Stimulated activated CD8-positive, alpha-beta memory T cell treated with anti-CD3 and anti-CD28 coated beads, Interleukin-2, amount 100 ng/mL, for 48 hours (primary cell): ENCODE measurements at places on chromosomes 16 and 17.

DNA sequence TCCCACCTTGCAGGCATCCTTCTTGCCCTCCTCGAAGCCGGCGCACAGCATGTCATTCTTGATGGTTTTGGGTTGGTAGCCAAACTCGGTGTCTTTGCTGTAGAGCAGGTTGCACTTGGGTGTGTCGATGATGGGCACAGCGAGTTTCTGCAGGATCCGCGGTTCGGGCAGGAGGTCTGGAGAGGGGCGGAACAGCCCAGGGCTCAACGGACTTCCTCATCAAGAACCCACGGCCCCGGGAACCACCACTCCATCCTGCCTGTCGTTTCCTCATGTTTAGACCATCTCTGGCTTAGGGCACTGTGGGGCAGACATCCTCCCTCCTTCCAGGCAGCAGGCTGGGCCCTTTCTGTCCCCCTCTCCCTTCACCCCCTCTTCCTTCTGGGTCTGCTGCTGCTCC, 6.5 kb downstream of the PRSS27 start:
- DNase-seq = no peak

DNA sequence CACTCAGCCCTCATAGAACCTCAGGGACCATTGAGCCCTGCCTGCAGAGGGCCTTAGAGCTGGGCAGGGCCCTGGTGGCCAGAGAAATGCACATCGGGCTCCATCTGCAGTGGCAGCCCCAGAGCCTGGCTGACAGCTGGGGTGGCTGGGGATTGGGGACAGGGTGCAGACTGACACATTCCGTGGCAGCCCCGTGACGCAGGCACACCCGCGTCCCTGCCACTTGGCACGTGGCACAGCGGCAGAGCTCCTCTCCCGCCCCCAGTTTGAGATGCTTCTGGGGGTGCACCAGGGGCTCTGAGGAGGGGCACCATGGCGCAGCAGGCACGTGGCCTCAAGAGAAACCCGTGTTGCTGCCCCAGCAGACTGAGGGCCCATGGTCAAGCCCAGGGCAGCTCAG, 2.2 kb downstream of the FBXL16 start:
- no peak for DNase-seq

GRCh38 chr17:1931844-1932579, 93.1 kb downstream of the RTN4RL1 start:
- DNase-seq = no peak

- DNase-seq = no peak
These were observed 562 bp downstream of the ZC3H7A start for GRCh38 chr16:11796227-11797165.

- no peak for DNase-seq
These were observed 1.3 kb upstream of the DNAH2 start for GRCh38 chr17:7715936-7716886.

DNA sequence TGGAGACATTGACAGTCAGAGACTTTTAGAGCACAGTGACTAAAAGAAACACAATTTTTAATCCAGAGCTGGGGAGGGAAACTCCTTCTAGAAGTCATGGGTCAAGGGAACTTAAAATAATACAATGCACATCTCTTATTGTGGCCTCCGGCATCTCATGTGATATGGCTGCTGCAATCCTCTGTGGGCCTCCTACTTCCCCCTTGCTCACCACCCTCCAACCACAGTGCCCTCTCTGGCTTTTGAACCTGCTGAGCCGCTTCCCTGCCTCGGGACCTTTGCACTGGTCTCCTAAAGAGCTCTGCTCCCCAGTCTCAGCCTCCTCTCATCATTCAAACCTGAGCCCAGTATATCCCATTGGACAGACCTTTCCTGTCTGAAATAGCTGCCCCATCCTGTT, 47.6 kb downstream of the HS3ST2 start:
- no peak for DNase-seq

DNA sequence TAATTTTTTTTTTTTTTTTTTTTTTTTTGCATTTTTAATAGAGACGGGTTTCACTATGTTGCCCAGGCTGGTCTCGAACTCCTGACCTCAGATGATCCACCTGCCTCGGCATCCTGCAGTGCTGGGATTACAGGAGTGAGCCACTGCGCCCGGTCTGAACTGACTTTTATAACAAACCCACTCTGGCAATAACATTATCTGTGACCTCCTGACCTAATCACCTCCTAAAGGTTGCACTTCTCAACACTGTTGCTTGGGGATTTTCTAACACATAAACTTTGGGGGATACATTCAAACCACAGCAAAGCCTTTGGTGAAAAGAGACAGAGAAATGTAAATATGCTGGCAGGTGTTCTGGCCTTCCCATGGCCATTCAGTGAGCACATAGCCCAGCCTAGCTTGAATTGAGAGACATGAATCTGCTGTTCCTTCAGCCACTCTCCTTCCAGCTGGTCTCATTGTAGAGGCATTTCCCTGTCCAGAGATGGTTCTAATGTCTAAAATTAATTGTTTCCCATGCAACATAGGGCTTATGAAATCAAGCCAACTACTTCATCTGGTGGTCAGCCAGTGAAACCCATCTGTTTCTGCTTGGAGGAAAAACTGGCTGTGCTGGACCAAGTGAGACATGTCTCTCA, 28.3 kb downstream of the LYRM1 start:
- no peak for DNase-seq

DNA sequence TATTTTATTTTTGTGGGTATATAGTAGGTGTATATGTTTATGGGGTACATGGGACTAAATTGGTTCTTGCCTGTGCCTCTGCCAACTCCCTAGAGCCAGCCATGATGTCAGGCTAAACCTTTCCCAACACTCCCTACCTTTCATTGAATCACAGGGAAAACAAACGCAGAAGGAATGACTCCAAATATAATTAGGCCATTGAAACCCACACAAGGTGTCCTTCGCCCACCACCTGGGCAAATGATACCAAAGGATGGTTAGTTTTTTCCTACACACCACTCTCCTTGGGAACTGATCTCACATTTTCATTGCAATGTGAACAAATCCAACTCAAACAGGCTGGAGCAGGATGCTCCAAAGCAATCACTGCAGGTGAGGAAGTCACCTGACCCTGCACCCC, 27.5 kb downstream of the WSB1 start:
- no peak for DNase-seq

DNA sequence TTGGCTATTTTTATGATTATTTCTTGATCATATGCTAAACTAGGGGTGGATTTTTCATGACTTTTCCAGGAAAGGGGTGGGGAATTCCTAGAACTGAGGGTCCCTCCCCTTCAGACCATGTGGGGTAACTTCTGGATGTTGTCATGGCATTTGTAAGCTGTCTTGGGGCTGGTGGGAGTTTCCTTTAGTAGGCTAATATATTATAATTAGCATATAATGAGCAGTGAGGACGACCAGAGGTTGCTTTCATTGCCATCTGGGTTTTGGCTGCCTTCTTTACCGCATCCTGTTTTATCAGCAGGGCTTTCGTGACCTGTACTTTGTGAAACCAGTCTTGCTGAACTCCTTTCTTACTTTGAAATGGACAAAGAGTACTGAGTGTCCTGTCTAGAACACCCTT, 40.4 kb upstream of the ABCA5 start:
- DNase-seq = no peak

GRCh38 chr16:79201436-79201835, 399.1 kb downstream of the MAF start:
- DNase-seq = no peak

DNA sequence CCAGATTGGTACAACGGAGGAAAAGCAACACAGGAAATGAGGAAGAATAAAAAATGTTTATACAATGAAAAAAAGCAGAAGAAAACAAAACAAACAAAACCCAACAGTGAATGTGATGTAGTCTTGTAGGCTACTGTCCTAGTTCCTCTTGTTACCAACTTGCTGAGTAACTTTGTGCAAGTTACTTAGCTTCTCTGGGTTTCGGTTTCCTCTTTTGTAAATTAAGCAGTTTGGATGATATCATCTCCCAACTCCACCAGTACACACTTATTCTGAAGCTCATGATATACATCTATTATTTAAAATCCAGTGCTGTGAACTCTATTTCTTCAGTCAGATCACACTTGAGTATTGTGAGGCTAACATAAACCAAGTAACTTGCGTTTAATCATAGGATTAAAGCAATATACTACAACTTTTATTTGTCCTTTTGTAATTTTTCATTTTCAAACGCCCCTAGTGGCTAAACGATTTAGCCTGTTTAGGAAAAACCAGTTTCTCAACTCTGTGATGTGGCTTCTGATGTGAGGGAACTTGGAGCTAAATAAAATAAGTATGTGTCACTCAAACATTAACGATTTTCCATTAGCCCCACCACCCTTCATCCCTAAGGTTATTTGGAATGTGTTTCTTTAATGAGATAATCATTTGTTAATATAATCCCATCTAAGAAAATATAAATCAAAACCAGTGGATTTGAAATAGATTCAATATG, 1.4 kb upstream of the UNK start:
- DNase-seq = no peak

DNA sequence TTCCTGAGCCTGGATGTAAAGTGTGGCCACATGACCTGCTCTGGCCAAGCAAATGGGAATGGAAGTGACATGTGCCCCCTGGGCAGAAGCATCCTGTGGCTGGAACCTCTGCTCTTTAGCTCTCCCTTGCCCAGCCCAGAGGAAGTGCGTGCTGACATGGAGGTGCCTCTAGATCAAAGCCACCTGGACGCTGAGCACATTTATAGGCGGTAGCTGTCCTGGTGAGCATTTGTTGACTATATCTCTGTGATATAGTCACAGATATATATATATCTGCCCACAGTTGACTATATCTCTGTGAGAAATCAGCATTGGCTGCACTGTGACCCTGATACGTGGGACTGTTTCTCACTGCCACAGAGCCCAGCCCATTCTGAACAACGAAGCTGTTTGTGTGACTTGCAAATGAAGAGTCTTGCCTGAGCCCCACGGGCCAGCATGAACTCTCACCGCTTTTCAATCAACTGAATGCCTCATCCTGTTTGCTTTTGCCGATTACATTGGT, 118.8 kb downstream of the C16orf95 start:
- no peak for DNase-seq

DNA sequence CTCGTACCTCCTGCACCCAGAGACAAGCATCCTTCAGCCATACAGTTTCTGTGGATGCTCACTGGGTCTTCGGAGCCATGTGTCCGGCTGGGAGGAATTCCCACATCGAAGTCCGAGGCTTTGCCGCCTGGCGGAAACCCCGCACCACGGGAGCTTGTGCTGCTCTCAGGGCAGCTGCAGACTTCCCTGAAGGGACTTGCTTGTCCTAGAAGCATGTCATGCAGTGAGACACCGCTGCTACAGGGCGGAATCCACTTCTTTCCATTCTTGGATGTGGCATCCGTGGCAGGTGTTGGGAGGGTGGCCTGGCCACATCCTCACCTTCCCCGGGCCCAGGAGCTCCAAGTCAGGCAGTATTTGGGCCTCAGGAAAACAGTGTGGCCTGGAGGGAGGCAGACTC, 122.5 kb downstream of the CMIP start:
- DNase-seq = no peak

DNA sequence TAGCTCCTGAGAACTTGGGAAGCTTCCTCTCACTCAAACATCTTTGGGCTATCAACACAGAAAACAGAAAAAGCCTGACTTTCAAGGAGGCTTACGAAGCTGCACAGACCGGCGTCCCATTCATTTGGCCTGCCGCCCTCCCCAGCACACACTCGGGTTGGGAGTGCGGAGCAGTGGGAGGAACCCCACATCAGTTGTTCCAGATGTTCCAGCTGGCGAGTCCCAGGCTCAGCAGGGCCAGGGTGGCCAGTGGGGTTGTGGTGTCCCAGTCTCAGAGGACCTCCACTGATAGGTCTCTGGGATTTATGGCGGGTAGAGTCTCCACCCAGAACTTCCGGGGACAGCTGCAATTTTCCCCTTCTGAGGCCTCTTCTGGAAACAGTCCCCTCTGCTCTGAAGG, 43.1 kb upstream of the DLX4 start:
- DNase-seq = no peak

DNA sequence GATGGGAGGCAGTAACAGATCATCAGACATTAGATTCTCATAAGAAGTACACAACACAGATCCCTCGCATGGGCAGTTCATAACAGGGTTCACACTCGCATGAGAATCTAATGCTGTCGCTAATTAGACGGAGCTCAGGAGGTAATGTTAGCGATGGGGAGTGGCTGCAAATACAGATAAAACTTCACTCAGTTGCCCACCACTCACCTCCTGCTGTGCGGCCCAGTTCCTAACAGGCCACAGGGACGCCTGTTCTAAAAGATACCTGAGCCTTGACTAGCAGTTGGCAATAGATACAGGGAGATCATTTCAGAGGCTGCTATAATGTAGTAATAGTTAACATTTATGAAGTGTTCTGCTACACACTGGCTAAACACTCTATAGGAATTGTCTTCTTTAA, 4.9 kb downstream of the PTRH2 start:
- no peak for DNase-seq

DNA sequence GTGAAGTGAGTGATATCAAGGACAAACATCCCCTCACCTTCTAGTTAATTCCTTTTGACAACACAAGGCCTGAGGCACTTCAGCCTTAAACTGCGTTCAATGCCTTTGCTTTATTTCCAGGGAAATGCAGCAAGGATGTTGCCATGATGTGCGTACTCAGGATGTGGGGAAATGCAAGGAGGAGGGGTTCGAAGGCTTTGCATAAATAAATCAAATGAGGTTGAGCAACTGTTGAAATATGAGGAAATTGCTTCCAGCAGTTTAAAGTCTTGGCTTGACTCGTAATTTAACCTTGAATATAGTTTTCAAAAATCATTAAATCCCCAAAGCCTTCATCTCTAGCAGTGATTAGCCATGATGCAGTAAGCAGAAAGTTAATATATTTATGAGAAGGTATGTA, 81.8 kb upstream of the CCL2 start:
- no peak for DNase-seq

DNA sequence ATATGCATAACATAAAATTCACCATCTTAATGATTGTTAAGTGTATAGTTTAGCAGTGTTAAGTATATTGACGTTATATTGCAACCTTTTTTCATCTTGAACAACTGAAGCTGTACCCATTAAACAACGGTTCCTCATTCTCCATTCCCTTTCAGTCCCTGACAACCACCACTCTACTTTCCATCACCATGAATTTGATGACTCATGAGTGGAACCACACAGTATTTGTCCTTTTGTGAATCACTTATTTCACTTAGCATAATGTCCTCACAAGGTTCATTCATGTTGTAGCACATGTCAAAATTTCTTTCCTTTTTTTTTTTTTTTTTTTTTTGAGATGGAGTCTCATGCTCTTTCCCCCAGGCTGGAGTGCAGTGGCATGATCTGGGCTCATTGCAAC, 46.0 kb downstream of the HOXB1 start:
- DNase-seq = no peak

DNA sequence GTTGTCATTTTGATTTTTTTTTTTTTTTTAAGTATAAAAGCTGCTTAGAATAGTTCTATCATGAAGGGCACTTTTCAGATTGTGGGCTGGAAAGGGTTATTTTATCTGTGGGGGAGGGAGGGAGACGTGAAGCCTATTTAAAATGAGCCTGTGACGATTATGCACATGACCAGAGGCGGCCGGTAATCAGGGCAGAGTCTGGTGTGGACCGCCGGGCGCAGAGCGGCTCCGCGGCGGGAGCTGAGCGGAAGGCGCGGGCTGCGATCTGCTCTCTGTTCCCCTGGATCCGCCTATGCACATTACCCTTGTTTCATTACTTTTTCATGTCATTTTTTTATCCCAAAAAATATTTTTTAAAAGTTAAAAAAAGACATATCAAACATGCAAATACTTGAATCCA, 23.5 kb downstream of the TMC6 start:
- DNase-seq = no peak

GRCh38 chr16:82655072-82655714, 28.4 kb downstream of the CDH13 start:
- DNase-seq = peak; percentile 53
